NCI-H2081 (cell line): ENCODE measurements at places on chromosomes 12 and 14.
A peak's percentile ranks its signal among the peaks of the same experiment; 100 is the strongest.

GRCh38 chr14:69536971-69537370, 37.7 kb downstream of the CCDC177 start:
- no peak for DNase-seq

- DNase-seq, result peak; percentile 85
These were observed 1.5 kb upstream of the SRRM4 start for GRCh38 chr12:118979763-118980406.

DNA sequence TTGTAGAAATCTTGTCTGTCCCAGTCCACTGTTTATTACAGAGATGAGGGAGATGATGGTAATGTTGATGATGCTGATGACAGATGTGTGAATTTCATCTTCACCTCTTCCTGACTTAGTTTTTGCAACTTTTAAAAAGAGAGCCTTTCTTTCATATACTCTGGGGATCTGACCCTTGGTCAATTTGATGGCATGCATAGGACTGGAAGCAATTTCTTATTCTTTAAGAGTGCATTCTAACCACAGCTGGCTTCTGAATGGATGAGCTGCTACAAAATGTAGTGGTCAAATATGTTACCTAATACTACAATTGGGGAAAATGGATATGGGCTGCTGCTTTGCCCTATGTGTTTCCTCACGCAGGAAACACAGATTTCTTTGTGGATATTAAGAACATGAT, 80.8 kb downstream of the MYRFL start:
- DNase-seq, result no peak

DNA sequence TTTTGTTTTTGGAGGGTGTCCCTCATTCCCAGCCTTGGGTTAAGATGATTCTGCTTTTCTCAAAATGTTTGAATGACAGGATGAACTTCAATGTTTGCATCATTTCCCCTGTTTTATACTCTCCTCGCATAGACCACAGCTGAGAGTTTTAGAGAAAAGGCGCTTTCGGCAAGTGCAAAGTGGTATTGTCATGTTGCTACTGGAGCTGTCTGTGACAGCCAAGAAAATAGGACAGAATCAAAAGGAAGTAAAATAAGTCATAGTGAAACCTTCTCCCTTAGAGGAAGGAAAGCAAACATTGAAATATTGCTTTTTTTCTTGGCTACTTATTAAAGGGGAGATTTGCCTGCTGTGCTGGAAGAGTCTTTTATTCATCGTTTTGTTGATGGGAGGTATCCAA, 33.5 kb upstream of the ARHGAP5 start:
- DNase-seq, result no peak

DNA sequence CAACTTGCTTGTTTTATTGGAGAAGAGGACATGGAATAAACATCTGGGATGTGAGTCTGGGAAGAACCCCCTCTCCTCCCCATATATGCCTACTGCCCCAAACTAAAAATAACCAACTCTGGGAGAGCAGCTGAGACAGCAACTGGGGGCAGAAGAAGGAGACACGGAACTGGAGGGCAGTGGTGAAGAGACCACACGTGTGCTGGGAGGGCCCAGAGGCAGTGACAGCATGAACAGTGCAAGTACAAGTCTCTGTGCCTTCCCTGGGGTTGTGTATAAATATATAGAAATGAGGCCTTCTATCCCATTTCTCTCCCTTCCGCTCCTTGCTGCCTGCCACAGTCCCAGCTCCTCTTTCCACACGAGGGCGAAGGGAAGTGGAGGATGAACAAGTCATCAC, 4.0 kb upstream of the KRT73 start:
- DNase-seq, result no peak

DNA sequence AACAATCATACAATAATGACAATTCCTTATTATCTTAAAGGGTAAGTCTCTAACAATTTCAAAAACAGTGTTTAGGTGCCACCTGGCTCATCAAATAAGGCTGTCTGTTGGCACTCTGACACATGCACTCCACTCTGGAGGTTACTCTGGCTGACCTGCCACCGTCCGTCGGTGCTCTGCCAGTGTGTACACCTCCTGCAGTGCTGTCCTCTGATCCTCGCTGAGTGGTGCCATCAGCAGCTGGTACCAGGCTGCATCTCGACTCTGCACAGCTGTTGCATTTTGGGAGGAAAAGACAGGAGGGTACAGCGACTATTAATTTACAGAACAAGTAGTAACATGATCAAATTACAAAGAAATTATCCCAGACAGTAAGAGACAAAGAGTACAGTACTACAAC, 63.9 kb downstream of the IPO8 start:
- DNase-seq, result no peak

DNA sequence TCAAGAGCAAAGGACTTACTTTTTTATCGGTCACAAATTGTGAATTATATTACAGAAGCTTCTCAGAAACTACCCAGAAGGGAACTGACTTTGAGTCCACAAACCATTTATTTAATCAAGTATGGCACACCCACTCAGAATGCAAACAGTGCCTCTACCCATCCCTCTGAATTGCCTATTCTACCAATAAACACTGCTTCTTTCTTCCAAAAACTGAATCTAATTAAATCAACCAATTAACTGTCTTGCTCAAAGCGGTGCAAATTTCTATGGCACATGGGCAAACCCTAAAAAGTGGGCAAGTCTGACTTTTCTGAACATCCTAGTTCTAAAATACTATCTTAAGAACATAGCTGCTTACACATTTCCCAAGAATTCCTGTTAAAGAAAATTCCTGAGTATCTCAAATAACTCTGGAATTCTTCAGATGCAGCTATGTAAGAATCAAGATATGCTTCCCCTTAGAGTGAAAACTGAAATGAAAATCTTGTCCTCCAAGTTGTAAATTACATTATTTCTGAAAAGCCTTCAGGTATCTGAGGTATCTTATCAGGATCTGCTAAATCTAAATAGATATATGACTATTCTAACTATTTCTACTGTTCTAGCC, 4.3 kb downstream of the SPTLC2 start:
- DNase-seq, result no peak

- DNase-seq, result no peak
These were observed 37.2 kb downstream of the RDH12 start for GRCh38 chr14:67738740-67739504.

GRCh38 chr12:14946861-14947260, 8.5 kb upstream of the ERP27 start:
- no peak for DNase-seq

DNA sequence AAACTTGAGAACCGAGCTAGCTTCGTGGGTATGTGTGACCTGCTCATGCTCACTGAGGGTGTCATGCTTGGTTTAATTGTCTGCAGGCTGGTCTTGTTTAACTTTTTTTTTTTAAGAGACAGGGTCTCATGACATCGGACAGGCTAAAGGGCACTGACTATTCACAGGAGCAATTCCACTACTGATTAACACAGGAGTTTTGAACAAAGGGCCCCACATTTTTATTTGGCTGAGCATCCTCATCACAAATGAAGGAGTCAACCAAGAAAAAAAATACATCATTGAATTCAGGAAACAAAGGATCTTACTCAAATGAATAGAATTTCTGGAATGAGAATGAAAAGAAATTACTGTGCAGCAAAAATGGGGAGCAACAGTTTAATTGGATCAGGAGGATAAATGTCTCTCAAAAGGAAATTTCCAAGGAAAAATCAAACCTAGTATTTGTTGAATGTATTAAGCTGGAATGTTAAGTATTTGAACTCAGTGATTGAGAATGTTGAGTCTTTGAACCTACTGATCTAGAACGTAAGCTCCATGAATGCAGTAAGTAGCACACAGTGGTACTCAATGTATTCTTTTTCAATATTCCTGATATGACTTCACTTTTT, 20.8 kb upstream of the PYROXD1 start:
- no peak for DNase-seq

GRCh38 chr14:65042296-65042695, 55.6 kb downstream of the FNTB start:
- DNase-seq, result no peak

GRCh38 chr14:80059041-80059440, 152.3 kb downstream of the DIO2 start:
- no peak for DNase-seq

- no peak for DNase-seq
These were observed 69.2 kb downstream of the NTN4 start for GRCh38 chr12:95721320-95721719.

DNA sequence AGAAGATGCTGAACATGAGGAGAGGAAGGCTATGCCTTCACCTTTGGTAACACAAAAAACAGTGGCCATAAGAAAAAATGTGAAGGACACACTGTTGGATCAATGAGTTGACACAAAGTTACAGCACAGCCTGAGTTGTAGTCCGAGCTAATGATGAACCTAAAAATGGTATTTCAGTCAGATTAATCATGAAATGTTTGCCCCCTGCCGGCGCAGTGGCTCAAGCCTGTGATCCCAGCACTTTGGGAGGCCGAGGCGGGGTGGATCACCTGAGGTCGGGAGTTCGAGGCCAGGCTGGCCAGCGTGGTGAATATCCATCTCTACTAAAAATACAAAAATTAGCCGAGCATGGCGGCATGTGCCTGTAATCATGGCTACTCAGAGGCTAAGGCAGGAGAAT, 1.3 kb upstream of the CAPRIN2 start:
- DNase-seq, result no peak

GRCh38 chr14:99520571-99521081, 39.4 kb downstream of the CCNK start:
- DNase-seq, result no peak

DNA sequence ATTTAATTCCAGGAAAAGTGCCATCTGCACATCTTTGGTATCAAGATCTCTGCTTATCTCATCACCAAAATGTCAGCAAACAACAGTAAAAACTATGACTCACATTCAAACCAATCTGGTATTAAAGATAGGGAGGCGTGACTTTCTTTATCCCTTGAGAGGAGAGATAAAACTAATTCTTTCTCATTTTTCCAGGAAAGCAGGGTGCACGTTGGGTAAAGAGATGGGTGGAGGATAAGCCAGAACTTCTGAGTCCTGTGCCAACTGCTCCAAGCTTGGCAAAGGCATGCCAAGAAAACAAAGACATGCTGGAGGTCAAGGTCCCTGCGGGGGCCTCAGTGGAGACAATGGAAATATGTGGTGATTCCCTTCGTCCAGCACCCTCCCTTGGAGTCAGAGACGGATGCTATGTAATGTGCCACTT, 225.8 kb upstream of the PLXNC1 start:
- DNase-seq, result no peak

- peak; percentile 73 for DNase-seq
These were observed 17.1 kb upstream of the OR10P1 start for GRCh38 chr12:55619354-55620138.

GRCh38 chr14:68085742-68086141, 266.2 kb downstream of the RAD51B start:
- no peak for DNase-seq

DNA sequence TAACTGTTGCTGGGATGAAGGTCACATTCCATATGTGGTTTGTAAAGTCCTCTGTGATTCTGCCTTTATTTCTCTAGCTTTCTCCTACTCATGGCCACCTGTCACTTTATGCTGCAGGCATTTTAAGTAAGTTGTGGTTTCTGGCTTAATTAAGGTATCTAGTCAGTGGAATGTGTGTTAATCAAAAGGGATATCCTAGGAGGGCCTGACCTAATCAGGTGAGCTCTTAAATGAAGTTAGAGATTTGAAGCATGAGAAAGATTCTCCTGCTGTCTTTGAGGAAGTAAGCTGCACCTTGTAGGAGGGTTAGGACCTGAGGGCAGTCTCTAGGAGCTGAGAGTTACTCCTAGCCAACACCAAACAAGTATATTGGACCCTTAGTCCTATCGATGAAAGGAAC, 90.3 kb downstream of the ETNK1 start:
- no peak for DNase-seq

DNA sequence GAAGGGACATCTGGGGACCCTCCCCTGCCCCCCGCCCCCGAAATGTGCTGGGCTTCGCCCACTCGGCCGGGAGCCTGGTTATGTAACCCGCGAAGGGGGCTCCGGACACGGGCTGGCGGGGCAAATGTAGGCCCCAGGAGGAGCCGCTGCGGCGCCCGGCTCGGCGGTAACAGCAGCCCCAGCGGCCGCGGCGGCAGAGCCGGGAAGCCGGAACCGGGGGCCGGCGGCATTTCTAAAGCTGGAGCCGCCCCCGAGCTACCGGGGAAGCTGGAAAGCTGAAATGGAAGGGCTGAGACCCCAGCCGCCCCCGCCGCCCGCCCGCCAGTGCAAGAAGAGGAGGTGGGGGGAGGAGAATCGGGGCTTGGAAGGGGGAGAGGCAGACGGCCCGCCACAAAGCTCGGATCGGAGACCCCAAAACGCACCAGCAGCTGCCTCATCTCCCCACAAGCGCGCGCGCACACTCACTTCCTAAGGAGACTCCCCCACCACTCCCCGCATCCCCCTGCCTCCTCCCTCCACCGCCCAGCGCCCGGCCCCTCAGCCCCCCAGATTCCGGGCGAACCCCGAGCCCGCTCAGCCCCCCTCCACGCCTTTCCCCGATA, 1.5 kb downstream of the KDM2B start:
- no peak for DNase-seq

DNA sequence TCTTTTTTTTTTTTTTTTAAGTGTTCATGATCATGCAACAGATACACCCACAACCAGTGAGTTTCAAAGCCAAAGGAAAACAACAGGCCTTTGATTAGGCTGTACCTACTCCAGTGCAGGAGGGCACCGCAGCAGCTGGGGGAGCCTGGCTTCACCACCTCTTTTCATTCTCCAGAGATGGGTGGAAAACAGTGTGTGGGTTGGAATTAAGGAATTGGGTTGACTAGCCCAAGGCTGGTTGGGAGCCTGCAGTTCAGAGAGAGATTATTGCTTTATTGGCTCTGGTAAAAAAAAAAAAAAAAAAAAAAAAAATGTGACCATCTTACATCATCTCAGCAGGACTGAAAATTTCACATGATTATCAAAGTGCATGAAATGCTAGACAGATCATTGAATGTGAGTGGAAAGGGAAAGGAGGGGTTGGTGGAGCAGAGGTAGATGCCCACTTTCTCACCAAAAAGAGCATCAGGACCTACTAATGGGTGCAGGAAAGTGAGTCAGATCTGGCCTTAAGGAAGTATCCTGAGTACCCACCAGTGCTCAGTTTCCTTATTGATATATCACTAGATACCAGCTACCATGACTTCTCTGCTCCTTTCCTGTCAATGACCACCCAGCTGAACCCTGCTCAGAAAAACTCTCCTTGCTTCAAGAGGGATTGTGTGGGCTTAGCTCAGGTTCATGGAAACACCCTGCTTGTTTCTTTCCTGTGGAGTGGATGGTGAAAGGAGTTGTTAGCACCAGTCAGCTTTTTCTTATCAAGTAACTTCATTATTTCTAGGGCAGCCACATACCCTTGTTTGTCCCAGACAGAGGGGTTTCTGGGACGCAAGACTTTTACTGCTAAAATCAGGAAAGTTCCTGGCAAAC, 54.8 kb upstream of the DYRK2 start:
- DNase-seq, result no peak

- DNase-seq, result no peak
These were observed 39.5 kb downstream of the TPCN1 start for GRCh38 chr12:113260636-113261300.

DNA sequence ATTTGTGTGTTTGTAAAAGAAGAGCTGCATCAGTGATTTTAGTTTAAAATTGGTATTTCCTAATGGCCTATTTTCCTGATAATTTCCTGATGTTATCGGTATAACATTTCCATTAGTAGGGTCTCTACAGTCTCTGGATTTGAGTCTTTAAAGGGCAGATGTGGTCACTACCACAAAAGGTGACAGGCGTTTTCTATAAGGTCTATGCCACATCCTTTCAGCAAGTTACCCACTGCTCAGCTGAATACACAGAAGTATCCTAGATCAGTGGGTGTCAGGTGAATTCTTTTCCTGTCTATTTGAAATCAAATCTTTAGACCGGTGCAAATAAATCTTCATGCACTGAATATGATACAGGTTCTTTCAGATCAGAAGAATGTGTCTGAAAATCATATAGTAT, 90.2 kb downstream of the LIN7A start:
- peak; percentile 63 for DNase-seq

GRCh38 chr14:71492346-71492745, 439.9 kb upstream of the RGS6 start:
- no peak for DNase-seq
